ENCODE measurements at places on chromosomes 12 and 14. TPM values are rescaled to one million over a fixed set of nuclear protein-coding genes. Genes with fewer than 3 reads are reported as not detected.

The P2RX2 gene
- total RNA-seq = 0.13 TPM

The C14orf180 gene
- 0.05 TPM for total RNA-seq

GRCh38 chr12:52254180-52254964 is 20.1 kb upstream of the KRT86 start:
- ATAC-seq = no peak

GRCh38 chr12:51669996-51670395 is 79.0 kb downstream of the SCN8A start:
- ATAC-seq = no peak

- no peak for ATAC-seq
Measured at GRCh38 chr14:58191763-58192601, 8.0 kb upstream of the ACTR10 start.
